ENCODE measurements at places on chromosomes 5 and 9.

GRCh38 chr9:121694600-121694999 is 43.2 kb downstream of the DAB2IP start:
- DNase-seq = no peak

DNA sequence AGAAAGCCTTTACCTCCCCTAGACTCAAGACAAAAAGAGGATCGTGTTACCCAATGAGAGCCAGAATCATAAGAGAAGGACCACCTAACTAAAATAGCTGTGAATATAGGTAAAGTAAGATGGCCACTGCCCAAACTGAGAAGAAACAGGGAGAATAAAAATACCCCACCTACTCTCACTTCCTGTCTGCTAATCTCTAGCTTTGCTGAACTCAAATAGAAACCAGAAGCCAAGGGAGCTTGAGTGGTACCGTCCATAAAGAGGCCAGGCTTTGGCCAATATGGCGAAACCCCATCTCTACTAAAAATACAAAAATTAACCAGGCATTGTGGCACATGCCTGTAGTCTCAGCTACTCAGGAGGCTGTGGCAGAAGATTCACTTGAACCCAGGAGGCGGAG is 123.0 kb upstream of the FST start:
- no peak for DNase-seq

DNA sequence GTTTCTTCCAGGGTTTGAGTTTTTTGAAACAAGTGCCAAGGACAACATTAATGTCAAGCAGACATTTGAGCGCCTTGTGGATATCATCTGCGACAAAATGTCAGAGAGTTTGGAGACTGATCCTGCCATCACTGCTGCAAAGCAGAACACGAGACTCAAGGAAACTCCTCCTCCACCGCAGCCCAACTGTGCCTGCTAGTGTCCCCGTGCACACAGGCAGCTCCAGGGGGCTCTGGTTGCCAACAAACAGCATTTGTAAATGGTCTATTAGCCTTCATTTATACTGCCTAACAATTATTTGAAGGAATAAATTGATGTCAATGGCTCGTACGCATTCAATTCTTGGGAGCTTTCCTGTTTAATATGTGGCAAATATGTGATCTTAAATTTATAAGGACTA is 268.3 kb downstream of the RAB3C start:
- no peak for DNase-seq

GRCh38 chr5:10503321-10503720 is 60.5 kb upstream of the ANKRD33B start:
- DNase-seq = no peak

- no peak for DNase-seq
Observed at GRCh38 chr5:135033901-135034235, at the start of gene PITX1. Gene PITX1 (minus strand): TSS chr5:135034228. CDS start chr5:135033881, 347 bp downstream.

DNA sequence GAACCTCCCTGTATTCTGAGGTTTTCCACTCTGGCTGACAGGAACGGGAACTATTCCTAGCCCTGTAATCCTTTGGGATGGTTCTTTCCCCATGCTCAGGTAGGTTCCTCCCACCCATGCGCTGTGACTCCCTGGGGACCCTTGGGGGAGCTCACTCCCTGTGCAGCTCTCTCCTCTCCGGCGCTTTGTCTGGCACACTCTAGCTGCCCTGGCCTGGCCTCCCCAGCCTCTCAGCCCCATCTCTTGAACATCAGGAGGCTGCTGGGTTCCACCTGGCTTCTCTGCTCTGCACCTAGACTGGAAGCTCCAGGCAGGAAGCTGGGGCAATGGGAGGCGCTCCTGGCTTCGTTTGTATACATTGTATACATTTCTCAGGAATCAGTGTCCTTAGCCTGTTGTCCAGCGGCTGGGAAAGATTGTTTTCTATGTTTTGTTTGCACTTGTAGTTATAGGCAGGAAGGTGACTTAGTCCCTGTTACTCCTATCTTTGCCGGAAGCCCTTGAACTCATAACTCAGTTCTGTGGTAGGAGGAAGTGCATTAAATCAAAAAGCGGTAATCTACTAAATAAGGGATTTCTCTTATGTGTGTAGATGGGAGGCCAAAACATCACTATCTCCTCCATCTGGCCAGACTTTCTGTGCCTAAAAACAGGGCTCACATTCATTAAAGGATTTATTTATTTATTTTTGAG is 20.4 kb downstream of the SLC25A25 start:
- no peak for DNase-seq

GRCh38 chr5:10199692-10200091 is 50.0 kb downstream of the ATPSCKMT start:
- peak; percentile 13 for DNase-seq

Data from HCEC 1CT (cell line).